Activated gamma-delta T cell treated with Interleukin-2 at 50 U/mL for 16 hours (primary cell): ENCODE measurements at places on chromosomes 3 and 15.

DNA sequence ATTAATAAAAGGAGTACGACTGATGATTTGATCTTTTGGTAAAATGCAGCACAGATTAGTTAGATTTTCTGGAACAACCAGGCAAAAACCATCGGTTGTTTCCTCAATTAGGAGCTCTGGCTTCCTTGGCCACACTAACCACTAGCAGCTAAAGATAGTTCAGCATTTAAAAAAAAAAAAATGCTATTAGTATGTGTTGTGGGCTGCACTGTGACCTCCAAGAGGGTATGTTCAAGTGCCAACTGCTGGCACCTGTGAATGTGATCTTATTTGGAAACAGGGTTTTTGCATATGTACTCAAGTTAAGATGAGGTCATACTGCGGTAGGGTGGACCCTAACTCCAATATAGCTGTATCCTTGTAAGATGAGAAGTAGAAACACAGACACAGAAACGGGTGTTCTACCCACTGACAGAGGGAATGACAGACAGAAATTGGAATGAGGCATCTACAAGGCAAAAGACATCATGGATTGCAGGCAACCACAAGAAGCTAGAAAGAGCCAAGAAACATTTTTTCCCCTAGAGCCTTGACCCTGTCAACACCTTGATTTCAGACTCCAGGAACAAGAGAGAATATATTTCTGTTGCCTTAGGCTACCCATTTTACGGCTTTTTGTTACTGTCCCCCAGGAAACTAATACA, 534.6 kb upstream of the ROBO2 start:
- DNase-seq, result no peak

DNA sequence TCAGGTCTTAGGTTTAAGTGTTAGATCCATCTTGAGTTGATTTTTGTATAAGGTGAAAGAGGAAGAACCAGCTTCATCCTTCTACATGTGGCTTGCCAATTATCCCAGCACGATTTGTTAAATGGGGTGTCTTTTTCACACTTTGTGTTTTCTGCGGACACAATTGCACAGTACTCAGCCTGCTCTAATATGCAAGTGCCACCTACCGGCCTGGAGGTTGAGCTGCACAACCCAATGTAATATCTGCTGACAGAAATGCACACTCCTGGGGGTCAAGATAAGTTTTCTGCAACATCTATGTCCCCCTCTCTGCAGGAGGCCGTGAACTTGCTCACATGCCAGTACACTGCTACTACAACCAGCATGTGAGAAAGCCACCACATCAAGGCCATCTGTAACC, 791.9 kb upstream of the ROBO1 start:
- no peak for DNase-seq

DNA sequence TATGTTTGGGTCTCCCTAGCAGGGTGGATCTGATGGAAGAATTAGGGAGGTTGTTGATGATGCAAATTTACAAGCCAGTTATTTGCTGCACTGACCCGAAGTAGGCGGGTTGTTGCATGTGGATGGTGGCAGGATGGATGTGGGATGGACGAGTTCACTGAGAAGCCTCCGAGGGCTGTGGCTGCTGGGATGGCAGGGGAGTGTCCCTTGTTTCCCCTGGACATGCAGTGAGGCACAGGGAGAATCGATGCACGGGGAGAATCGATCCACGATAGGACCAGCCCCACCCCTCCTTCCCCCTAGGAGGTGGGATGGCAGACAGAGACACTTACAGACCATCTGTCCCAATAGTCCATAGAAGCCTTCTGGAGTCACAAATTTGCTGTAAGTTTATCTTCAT, 31.0 kb upstream of the KLF13 start:
- DNase-seq, result no peak

DNA sequence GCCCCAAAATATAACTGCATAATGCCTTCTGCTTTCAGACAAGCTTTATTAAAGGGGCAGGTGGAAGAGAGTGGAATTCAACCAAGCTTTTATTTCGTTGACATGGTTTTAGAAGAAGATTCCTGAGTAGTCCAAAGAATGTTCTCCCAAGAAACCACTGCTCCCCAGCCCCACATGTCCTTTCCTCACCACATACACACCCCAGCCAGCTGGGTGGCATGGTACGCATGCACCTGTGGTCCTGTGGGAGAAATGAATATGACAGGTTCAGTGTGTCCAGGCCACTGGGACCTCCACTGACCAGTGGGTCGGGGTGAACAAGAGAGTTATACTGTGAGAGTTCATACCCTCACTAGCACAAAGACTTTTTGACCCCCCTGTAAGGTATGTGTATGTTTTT, 30.2 kb downstream of the ARID3B start:
- DNase-seq, result no peak

DNA sequence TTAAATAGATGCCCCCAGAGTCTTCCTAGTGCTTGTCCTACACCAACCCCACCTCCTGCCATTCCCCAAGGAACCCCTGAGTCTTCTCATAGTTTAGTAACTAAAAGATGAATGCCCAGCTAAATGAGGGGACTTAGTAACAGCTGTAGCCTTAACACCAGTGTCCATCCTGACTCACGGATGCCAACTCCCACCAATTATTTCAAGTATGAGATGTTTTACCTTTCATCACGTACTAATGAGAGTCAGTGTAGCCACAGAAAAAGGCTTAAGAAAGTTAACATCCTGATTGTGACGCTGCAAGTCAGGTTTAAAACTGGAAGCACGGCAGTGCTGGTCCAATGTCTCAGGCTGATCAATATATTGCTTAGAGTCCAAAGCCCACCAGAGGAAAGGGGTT, 109.9 kb downstream of the FMN1 start:
- no peak for DNase-seq

DNA sequence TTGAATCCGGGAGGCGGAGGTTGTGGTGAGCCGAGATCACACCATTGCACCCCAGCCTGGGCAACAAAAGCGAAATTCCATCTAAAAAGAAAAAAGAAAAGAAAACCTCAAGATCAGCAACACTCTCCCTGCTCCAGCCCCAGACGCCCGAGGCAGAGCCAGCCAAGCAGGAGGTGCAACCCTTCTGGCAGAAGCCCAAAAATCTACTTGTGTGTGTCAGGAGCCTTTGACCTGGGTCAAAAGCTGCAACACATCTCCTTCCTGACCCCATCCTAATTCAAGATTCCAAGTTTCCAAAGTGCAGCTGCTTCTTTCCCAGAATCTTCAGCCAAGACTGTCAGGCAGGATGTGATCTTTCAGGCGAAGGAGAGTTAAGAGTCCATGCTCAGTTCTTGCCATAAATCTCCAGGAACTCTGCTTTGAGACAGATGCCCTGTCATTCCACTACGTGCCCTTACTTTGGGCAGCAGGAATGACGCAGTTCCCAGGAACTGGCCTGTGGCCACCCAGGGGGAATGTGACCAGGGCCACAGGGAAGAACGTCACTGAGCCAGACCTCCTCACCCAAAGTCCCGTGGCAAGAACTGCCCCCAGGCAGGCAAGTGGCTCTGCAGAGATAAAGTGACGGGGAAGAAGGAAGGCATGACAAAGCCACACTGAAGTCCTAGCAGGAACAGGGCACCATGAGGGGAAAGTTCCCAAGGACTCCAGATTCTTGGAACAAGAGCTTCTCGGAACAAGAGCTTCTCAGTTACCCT, 39.4 kb downstream of the SH3BP5 start:
- no peak for DNase-seq

GRCh38 chr3:13134879-13135206, 61.6 kb upstream of the IQSEC1 start:
- DNase-seq, result no peak

- DNase-seq, result no peak
Observed at GRCh38 chr3:194450341-194450740, 36.5 kb downstream of the ATP13A3 start.

DNA sequence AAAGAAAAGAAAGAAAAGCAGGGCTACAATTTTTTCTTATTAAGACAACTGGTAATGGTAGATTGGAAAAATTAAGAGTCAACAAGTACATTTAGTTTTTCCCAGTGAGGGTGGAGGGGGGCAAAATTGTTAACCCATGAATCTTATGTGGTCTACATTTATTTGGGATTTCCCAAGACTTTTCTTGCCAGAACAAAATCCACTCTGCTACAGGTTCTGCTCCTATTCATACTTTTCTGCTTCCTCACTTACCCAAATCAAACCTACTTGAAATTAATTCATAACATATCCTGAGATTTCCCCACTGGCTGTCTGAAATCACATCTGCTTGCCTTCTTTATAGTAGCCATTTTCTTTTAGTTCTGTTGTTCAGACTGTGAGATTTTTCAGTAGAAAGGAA, 41.1 kb downstream of the VGLL3 start:
- DNase-seq, result no peak

GRCh38 chr3:54870423-54870822, 57.4 kb downstream of the LRTM1 start:
- no peak for DNase-seq

DNA sequence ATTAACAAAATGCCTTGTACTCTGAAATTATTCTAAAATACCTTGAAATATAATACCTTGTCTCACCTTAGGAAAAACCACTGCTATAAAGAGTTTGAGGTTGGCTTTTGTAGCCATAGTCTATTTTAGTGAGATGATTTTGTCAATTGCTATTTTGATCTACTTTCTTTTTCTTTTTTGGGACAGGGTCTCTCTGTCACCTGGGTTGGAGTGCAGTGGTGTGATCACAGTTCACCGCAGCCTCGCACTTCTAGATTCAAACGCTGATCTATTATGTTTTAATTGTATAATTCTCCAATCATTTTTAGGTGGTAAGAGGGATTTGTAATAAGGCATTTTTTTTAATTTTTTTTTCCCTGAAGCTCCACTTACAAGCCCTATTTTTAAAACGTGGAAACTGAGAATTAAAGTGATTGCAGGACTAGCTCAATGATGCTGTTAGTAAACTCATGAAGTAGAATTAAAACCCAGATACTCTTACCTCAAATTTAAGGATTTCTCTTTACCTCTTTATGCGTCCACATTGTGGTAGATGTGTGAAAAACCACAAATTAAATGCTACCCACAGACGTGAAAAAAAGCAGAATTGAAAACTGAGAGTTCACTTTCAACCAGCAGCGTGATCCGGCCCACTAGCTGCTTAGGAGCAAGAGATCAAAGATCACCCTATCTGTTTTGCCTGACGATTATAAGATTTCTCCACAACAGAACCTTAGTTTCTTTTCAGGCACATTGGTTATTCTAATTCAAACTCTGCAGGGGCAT, 384.2 kb downstream of the CGGBP1 start:
- no peak for DNase-seq

- DNase-seq, result no peak
Observed at GRCh38 chr3:141657516-141657915, 80.6 kb upstream of the RNF7 start.

GRCh38 chr3:63764511-63764910, 54.6 kb upstream of the C3orf49 start:
- DNase-seq, result no peak

DNA sequence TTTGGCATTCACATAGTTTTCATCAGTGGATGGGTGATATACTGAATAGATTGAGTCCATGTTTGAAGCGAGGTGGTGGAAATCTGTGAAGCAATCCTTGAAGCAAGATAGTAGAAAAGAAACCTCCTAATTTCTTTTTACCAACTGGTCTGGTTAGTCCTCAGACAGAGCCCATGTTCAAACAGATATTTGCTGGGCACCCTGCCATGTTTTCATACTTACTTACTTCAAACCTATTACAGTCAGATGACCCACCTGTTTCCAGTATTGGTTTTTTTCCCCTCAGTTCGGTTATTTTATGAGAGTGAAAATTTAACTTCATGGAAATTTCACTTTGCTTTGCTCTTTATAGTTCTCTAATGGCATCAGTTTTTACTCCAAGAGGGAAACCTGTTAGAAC, 23.7 kb downstream of the EXOSC7 start:
- DNase-seq, result no peak

DNA sequence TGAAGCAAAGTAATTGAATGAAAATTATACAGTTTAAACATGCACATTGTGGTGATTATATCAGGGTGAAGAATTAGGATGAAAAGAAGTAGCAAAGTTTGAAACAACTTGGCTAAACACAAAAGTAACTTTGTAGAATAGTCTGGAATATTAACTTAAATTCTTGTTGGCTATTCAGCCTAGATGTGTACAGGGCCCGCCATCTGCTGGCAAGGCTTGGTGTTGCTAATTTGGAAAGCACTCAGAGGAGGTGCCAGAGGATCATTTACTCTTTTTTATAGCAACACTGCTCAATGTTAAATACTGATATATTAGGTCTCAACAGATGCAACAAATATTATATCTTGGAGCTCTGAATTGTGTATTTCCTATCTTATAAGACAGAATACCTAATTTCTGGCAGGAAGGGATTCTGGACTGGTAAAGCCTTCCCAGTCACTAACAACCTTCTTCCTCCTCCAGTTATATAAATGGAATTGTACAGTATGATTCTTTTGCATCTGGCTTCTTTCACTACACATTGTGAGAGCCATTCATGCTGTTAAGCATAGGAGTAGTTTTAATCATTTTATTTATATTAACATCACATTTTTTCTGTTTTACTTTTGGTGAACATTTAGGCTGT, 36.1 kb downstream of the TTC23 start:
- peak; percentile 55 for DNase-seq

GRCh38 chr3:138569090-138569489, 25.0 kb downstream of the CEP70 start:
- DNase-seq, result no peak

DNA sequence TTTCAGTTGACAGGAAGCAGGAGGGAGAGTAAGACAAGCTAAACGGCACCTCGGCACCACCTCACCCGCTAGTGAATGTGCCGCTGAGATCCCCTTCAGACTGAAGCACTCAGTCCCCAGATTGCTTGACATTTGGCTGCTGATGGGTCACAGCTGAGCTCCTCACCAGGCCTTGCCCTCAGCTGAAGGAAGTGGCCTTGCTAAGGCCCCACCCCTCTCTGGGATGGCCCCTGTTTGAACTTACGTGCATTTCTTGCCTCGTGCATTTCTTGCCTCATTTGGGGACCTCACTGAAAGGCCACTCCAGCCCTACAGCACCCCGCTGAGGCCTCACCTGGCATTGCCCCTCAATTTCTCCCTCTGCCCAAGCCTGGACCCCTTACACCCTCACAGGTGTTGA, 39.8 kb downstream of the EOGT start:
- no peak for DNase-seq
